Fibroblast of the aortic adventitia (primary cell): ENCODE measurements at places on chromosomes 4 and X. TPM values are rescaled to one million over a fixed set of nuclear protein-coding genes. Genes with fewer than 3 reads are reported as not detected.

DNA sequence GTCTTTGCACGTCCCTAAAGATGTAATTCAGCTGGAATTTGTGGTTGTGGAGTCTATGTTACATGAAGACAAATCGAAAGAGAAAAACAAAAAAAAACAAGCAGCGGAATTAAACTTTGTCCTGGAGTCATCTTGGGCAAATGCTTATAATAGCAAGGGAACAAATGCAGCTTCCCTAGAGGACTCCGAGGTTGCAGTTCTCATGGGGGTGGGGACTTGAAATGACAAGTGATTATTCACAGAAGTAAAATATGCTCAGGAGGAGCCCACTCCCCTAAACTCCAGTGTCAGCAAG is 362.4 kb downstream of the ARHGAP24 start:
- DNase-seq = no peak

GRCh38 chrX:39008549-39008948 is 207.3 kb downstream of the MID1IP1 start:
- DNase-seq = no peak

- DNase-seq = peak; percentile 67
Observed at GRCh38 chr4:108030332-108030731, 40.6 kb downstream of the HADH start.

DNA sequence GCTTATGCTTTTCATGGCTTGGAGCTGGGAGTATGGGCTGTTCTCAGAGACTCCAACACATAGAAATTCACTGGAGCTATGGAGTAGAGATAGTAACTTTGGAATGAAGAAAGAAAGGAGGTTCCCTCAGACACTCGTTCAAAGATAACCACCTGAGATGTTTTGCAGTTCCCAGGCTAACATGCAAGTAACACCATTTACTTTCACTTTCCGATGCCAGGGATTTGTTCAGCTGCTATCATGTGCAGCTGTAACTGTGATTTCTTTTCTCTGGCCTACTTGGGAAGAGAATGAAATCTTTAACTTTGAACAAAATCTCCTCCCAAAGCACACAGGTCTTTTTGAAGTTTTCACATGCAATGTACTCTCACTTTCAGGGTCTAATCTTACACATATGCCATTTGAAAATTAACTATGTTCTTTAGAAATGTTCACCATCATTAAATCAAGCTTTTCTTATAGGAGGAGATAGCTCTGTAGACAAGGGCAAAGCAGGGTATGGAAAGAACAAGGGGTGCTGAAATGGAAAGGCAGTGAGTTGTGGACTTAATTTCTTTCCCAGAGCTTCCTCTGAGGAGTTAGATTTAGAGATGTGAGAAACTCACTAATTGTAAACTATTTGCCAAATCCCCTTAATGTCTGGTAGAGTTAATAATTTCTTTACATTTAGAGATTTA is 514.3 kb downstream of the PDHA2 start:
- no peak for DNase-seq

- no peak for DNase-seq
Observed at GRCh38 chr4:87068583-87069021, 133.8 kb downstream of the AFF1 start.

- DNase-seq = no peak
Observed at GRCh38 chr4:102693861-102694260, 66.9 kb downstream of the MANBA start.

- DNase-seq = no peak
Observed at GRCh38 chr4:133683967-133684366, 517.6 kb downstream of the PABPC4L start.

DNA sequence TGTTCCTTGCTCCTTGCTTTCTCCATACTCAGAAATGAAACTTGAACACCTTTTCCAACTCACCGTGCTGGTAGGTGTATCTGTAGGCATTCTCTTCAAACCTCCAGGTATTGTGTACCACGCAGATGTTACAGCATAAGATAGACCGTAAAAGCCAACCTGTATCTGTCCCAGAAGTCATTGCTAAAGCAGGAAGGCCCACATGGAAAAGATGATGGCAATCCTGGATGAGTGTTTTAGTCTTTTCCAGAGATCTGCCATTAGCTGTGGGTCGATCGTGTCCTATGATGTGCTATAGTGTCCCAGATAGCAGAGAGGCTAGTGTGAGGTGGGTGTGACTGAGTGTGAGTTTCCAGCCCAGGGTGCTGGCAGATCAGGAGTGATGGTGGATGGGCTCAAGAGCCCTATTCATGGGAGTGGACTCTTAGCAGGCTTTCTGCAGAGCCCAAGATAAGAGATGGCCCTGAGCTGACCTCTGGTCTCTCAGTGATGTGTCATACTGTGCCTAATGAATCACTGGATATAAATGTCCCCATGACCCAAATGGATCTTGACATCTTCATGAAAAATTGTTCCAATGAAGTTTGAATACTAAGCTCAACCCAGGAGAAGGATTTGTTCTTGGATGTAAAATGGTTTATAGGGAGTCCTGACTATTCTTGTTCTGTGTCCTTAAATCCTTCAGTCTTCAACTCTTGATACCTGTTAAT is 69.1 kb upstream of the WDR1 start:
- DNase-seq = peak; percentile 52

DNA sequence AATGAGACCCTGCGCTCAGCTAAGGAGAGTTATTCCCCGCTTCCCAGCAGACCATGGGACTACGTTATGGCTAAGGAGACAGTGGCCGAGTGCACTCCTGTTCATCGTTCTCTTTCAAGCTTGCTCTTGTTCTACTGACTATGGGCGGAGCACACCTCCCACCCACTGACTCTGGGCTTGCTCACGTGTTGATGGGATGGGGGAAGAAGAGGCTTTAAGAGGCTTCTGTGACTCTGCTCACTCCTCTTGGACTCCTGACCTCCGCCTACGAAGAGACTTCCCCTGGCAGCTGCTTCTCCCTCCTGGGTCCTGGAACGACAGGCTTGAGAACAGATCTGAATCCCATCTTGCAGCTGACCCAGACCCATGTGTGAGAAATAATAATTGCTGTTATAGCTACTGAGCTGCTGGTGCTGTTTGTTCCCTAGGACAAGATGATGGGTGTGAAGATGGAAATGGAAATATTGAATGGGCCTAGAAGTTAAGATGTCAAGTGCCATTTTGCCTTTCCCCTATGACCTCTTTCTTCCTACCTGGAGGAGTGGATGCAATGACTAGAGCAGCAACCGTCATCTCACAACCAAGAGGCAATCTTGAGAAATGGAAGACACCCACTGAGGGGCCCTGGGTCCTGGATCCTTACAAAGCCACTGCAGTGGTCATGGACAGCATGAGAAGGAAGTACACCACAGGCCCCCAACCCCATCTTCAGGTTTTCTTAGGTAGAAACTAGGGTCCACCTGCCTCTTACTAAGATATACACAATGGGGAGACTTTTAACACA is 38.7 kb upstream of the IRAK1 start:
- no peak for DNase-seq

GRCh38 chr4:91754716-91755115 is 549.0 kb upstream of the GRID2 start:
- DNase-seq = no peak

GRCh38 chr4:109913596-109914241 is 1.0 kb downstream of the EGF start:
- DNase-seq = no peak

- DNase-seq = no peak
Observed at GRCh38 chr4:156676116-156676851, 295.3 kb downstream of the PDGFC start.

DNA sequence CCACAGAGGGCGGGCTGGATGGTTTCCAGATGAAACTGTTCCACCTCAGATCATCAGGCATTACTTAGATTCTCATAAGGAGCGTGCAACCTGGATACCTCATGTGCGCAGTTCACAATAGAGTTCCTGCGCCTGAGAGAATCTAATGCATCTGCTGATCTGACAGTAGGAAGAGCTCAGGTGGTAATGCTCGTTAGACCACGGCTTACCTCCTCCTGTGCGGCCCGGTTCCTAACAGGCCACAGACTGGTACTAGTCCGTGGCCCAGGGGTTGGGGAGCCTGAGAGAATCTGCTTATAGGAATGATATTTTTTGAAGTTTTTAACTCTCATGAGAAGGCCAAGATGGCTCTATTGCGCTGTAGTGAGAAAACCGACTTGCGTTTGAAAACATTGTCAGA is 5.4 kb downstream of the NCAPG start:
- DNase-seq = no peak

- DNase-seq = no peak
Observed at GRCh38 chr4:118916691-118917289, 28.1 kb downstream of the SYNPO2 start.

GRCh38 chr4:11438647-11439046 is 10.0 kb upstream of the HS3ST1 start:
- no peak for DNase-seq

DNA sequence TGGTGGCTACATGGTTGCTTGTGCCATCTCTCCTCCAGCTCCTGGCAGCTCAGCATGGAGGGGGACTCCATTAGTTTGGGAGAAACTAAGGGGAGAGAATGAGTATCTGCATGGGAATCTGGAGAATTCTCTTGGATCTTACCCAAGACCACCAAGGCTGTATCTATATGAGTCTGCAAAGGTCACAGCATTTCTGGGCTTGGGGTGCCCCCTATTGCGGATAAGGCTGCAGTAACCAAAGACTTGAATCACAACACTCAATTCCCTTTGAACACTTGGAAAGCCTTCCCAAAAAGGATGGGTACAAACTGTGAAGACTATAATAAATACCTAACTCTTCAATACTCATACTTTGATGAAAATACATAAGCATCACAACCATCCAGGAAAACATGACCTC is 623.5 kb upstream of the NR3C2 start:
- DNase-seq = no peak

DNA sequence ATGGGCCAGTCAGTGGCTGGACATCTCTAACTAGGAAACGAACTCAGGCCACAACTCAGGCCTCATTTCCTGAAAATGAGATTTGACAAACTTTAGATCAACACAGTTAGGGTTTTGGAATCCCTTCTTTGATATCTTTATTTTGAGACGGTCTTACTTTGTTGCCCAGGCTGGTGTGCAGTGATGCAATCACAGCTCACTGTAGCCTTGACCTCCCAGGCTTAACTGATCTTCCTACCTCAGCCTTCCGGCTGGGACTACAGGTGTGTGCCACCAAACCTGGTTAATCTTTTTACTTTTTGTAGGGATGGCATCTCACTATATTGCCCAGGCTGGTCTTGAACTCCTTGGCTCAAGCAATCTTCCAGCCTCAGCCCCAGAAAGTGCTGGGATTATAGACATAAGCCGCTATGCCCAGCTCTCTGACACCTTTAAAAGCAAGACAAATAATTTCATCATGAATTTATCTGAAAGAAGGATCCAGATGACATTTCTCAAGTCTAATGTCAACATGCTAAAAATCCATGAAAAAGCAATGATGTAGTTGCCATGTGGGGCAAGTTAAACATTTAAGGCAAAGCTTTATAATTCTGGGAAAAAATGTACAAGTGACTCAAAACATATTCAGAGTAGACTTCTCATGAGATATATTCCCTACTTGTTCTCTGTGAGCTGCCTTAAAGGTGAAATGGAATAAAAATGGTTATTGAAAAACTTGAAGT is 89.1 kb upstream of the CBR4 start:
- DNase-seq = no peak

DNA sequence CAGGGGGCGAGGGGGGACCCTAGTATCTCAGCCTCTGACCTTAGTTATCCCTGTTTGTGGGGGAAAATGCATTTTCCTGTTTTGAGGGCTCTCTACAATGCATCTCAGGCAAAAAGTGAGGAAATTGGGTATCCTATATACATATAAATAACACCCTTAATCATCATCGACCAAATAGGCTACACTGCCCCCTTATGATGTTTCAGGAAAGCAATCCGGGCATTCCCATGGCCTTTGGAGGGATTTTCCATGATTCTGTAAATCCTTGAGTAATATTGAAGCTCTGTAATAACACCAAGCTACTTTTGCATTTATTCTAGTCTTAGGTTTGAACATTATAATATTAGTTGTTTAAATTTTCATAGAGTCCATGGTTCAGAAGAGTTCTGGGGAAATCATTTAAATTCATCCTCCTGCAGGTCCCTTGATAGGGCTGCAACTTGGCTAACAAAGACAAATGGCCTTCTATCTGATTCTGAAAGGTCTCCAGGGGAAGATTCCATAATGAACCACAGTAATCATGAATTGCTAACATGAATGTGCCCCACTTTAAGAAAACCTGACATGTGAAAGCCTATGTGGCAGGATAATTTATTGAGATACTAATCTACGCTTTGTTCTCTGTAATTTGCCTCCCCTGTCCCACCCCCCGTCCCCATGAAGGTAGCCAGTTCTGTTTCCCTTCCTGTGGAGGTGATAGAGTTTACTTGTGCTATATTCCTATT is 91.5 kb upstream of the SCOC start:
- DNase-seq = peak; percentile 40

GRCh38 chr4:185774845-185775680 is 36.9 kb downstream of the SORBS2 start:
- peak; percentile 79 for DNase-seq

DNA sequence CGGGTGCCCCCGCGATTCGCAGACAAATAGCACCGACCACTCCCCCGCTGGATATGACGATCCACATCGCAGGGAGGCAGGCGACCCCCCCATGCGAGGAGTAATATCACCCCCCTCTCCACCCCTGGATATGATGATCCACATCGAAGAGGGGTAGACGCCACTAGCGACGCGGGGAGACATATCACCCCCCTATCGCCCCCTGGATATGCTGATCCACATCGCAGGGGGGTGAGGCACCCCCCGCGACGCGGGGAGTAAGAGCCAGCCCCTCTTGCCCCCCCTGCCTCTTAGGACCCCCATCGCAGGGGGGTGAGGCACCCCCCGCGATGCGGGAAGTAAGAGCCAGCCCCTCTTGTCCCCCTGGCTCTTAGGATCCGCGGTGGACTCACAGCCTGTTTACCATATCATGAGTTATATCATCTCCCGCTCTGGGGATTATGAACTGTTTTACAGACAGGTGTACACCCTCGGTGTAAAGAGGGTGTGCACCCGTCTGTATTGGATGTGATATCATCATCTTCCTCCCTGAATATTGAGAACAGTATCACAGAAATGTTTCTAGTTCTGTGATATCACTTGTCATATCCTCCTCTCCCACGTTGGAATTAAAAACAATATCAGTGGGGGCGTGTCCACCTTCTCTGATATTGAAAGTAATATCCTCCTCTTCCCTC is 22.7 kb upstream of the DRD5 start:
- DNase-seq = no peak

GRCh38 chr4:8398347-8398746 is 42.2 kb downstream of the ACOX3 start:
- no peak for DNase-seq

GRCh38 chr4:114398410-114398809 is 200.2 kb upstream of the UGT8 start:
- no peak for DNase-seq

- DNase-seq = peak; percentile 87
Observed at GRCh38 chr4:183118585-183118984, 19.5 kb downstream of the WWC2 start.

- no peak for DNase-seq
Observed at GRCh38 chr4:32962100-32962499, 2241.9 kb downstream of the PCDH7 start.

- DNase-seq = no peak
Observed at GRCh38 chrX:38205039-38205438, 15.6 kb downstream of the SRPX start.

Gene MEPE
- total RNA-seq = not detected in 2 replicates

Gene MAGEB17
- total RNA-seq = not detected in 2 replicates

Gene BTK
- total RNA-seq = not detected in 2 replicates

Gene CENPI
- total RNA-seq = 4.3 and 23.4 TPM in 2 replicates

Gene KIAA1210
- not detected in 2 replicates for total RNA-seq

Gene MAGEA9B
- total RNA-seq = not detected in 2 replicates

Gene SYN1
- total RNA-seq = 0.09 TPM in 1 of 2 replicates, not detected in the other

Gene LRP2BP
- 0.63 and 0.74 TPM in 2 replicates for total RNA-seq

Gene L1CAM
- total RNA-seq = 0.36 and 1.6 TPM in 2 replicates

Gene CDKL2
- 1.3 and 7.5 TPM in 2 replicates for total RNA-seq

Gene TGIF2LX
- not detected in 2 replicates for total RNA-seq
